Stimulated activated CD8-positive, alpha-beta memory T cell treated with anti-CD3 and anti-CD28 coated beads, Interleukin-15, amount 100 ng/mL, for 1 hour (primary cell): ENCODE measurements at places on chromosomes 3 and 15.

DNA sequence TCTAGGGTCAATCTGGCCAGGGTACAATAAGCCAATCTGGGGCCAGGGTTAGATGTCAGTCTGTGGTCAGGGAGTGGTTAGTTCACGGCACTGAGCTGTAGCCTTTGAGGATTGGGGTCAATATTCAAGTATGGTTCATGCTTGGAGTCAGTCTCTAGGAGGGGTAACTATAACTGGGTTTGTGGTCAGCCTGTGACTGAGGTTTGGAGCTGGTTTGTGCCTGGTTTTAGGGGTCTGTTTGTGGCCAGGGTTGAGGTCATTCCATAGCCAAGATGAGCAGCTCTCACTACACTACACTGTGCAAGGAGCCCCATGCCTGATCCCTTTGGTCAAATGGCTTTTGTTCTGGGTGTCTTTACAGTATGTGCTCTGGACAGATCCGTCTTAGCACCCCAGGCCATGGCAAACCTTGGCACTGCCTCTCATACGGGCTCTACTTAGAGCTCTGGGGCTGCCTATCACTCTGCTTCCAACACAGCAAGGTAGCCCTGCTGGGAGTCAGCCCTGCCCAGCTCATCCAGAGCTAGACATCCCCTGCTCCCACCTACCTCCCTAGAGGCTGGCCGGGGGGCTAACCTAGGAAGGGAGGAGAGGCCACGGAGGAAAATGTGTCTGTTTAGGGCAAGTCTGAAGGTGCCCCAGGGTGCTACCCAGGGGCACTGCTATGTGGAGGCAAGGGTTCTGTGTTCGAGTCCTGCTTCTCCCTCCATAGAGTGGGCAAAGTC is 63.3 kb upstream of the CORO2B start:
- no peak for DNase-seq

GRCh38 chr3:197356275-197356674 is 57.9 kb upstream of the DLG1 start:
- DNase-seq: no peak

DNA sequence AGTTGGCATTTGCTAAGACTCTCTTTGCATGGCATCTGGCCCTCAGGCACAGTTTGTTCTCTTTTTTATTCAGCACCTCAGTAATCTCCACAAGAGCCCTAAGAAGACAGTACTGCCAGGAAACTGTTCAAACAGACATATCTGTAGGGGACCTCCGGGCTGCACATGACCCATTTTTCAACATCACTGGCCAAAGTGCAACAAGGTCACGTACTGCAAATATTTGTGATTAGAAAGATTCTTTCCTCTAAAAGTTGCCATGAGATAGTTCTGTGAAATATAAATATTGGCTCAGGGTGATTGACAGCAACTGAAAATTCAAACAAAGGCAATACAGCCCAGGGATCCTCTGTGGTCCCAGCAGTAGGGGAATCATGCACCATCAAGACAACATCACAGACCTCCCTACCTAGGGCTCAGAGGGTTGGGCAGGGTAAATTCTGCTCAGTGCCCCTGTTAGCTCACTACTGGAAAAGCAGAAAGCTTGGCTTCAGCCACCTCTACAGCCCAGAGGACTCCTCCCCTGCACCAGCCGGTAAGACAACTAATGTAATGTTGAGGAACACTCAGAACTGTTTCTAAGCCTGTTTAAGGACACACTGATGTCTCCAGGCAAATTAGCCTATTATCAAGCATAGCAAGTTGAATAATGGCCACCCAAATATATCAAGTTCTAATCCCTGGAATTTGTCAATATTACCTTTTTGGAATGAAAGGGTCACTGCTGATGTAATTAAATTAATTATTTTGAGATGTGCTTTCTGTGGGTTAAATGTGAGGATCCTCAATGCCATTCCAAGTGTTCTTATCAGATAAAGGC is 117.4 kb upstream of the LPP start:
- no peak for DNase-seq

DNA sequence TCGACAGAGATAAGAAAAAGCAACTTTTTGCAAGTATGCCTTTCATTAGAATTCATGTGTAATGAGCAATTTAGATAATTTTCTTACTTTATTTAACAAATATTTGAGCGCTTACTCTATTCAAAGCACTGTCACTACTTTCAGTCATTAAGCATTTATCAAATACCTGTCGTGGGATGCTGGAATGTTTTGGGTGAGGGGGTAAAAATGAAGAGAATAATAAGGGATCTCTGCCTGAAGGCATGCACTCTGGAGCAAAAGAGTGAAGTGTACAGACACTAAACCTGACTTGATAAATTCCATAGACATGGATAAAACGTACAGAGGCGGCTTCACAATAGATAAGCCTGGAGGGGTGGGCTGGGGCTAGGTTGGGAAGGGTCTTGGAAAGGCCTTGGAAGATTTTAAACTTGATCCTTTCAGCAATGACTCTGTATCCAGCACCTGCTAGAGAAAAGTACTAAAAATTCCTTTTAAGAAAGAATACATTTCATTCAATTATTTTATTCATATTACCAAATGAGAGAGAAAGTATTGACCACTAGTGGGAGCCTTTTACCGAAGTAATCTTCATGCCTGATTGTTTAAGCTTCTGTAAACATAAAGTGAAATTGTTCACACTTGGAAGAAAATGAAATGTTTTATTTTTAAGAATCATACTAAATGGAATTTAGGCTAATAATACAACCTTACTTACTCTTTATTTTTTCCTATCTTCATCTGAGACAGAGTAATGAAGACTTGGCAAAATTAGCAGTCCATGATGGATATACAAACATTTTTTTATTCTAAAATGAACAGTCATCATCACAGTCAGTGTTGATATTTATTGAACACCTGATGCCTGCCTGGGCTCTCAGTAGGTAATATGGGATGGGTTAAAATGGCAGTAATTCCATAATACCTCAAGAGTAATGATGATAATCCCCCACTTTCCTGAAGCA is 113.2 kb downstream of the PPP2R3A start:
- no peak for DNase-seq

DNA sequence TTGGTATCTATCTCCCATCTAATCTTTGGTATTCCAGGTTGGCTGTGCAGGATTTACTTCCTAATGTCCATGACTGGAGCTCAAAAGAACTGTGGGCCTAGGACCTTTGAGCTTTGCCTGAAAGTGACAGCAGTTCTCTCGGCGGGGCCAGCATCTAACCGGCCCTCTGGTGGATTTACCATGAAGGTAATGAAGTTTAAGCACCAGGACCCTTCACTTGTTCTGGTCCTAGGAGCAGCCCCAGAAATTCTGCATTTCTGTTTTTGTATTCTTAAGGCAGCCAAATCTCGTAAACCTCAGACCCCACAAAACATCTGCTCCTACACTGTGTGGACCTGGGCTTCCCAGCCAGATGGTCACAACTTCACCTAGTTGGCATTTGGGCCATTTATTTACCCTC is 13.0 kb downstream of the CALML4 start:
- DNase-seq: no peak

- DNase-seq: no peak
Measured at GRCh38 chr3:57818772-57819171, 62.7 kb downstream of the SLMAP start.

GRCh38 chr3:195698647-195699387 is 22.0 kb upstream of the MUC20 start:
- no peak for DNase-seq

- DNase-seq: no peak
Measured at GRCh38 chr3:126961191-126961790, 21.6 kb upstream of the PLXNA1 start.

DNA sequence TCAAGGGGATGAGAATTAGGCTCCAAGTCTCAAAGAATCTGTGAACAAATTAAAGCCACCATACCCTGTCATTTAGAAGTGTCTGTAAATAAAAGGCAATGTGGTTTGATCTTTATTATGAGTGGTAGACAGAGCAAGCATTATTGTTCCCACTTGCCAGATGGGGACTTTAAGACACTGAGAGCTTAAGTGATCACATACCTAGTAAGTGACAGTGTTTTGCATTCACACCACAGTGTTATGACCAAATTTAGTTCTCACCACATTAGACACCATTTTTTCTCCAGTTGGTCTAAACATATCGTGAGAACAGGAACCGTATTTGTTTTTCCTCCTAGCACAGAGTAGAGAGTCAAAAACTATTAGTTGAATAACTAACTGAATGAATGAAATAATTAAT is 13.2 kb upstream of the ZBED2 start:
- no peak for DNase-seq

DNA sequence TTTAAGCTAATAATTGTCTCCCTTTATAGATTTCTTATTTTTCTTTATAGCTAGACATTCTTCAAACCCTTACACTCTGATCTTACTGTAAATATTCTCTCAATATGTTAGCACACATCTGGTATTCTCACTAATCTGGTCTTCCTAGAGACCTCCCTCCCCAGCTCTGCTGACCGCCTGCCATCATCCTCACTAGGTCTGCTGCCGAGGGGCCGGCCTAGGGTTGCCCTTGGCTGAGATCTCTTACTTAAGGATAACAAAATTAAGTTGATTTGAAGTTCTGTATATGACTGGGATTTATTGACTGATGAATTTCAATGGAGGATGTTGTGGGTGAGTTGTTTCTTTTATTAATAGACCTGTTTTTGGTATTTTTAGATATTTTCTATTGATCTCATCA is 586.6 kb downstream of the NAALADL2 start:
- DNase-seq: no peak

GRCh38 chr3:182469086-182469485 is 324.2 kb upstream of the ATP11B start:
- DNase-seq: no peak

GRCh38 chr3:46921041-46921440 is 43.5 kb downstream of the PTH1R start:
- no peak for DNase-seq

DNA sequence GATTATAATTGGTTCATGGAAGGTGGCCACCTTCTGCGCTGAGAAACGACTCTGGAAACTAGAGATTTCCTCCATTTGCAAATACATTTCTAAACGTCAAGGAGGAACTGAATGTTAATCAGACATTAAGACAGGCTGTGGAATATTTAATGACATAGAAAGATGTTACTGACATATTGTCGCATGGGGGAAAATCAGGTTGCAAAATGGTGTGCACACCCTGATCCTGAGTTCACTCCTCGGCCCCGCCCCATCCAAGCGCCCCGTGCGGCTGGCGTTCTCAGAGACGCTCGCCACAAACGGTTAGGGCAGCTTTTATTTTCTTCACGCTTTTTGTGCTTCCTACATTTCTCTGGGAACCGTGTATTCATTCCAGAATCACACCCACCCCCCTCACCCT is 10.7 kb downstream of the H1-8 start:
- DNase-seq: no peak

GRCh38 chr3:151377768-151378385 is 6.7 kb downstream of the P2RY12 start:
- DNase-seq: no peak

GRCh38 chr15:52383100-52383588 is 87.5 kb upstream of the MYO5C start:
- DNase-seq: no peak

- no peak for DNase-seq
Measured at GRCh38 chr3:179673523-179673922, 20.7 kb downstream of the USP13 start.

DNA sequence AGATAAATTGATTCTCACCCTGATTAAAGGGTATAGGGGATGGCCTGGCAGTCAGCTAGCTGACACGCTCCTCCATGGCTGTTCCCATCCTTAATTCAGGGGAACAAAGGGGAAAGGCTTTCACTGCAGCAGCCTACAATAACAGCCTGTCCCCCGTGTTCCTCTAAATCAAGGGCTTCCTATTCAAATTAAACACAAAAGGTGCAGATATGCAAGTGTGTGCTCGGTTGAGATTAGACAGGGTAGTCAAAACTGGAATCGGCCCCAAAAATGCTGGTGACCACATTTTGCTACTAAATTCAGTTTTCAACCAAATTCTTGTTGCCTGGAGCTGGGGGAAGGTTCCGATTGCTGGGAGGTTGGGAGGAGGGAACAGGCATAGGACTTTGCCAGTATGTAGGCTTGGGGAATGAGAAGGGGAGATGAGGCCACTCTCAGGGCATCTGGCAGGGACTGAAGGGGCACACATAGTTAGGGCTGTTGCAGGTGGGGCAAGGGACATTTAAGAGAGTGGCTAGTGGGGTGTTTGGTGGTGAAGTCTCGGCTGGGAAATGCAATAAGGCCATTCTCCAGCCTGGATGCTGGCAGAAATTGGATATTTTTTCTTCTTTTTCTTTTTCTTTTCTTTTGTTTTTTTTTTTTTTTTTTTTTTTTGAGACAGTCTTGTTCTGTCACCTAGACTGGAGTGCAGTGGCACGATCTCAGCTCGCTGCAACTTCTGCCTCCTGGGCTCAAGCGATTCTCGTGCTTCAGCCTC is 32.9 kb upstream of the CTSH start:
- no peak for DNase-seq

GRCh38 chr15:31324806-31325594 is 1.6 kb upstream of the KLF13 start:
- no peak for DNase-seq

DNA sequence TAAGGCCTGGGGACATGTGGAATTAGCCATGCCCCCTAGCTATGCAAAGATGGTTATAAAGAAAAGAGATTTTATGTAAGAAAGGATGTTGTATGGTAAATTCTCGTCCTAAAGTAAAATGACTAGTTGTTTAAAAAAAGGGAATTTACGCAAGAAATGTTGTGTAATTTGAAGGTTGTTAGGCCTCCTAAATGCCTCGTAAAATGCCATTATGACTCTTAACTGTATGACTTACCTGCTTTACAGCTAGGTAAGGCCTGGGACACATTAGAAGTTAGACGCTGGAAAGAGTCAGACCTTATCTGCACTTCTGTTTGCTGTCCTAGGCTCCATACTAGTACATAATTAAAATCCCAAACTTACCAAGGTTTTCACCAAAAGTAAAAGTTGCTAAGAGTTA is 17.5 kb upstream of the HHATL start:
- DNase-seq: no peak

DNA sequence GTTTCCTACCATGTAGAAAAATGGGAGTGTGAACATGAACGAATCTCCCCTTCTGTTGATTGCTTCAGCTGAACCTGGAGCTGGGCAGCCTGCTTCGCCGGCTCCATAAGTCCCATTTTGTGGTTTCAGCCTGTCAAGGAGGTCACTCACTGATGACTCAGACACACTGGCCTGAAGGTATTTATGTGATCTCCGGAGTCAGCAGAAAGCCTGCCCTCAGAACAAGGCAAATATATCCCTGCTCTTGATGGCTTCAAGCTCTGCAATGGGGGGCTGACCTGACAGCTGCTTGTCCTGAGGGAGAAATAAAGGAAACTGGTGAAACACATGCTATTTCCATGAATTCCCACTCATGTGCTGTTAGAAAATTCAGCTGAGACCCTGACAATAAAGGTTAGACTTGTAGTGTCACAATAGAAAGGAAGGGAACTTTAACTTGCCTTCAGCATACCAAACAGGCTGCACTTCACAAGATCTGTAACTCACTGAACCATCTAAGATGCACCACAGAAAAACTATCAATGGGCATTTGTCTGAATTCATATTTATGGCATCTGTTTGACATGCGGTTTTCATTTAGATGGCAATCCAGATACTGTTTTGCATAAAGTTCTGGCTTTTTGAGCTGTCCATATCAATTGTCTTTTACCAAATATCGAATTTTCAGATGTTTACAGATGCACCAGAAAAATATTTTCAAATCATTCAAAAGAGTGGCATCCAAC is 282.0 kb upstream of the VEPH1 start:
- DNase-seq: no peak
